ENCODE measurements at places on chromosomes 12 and 14.

GRCh38 chr14:106610691-106611090 is 1084.3 kb downstream of the TMEM121 start:
- no peak for DNase-seq

DNA sequence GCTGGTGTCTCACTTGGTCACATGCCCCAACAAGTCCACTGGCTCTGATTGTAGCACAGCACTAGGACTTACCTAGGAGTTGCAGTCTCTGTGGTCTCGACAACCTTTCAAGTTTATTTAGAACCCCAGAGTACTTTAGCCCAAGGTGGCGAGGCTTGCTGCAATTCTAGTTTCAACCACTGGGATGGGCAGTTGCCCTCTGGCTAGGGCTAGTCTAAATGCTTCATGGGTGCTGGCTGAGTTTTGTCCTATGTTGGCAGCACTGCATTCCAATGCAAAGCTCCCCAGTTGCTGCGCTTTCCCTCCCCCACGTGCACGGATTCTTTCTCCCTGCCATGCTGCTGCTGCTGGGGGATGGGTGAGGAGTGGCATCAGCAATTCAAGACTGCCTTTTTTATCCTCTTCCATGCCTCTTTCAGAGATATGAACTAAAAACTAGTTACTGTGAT is 207.9 kb downstream of the SYNE2 start:
- peak; percentile 51 for DNase-seq

DNA sequence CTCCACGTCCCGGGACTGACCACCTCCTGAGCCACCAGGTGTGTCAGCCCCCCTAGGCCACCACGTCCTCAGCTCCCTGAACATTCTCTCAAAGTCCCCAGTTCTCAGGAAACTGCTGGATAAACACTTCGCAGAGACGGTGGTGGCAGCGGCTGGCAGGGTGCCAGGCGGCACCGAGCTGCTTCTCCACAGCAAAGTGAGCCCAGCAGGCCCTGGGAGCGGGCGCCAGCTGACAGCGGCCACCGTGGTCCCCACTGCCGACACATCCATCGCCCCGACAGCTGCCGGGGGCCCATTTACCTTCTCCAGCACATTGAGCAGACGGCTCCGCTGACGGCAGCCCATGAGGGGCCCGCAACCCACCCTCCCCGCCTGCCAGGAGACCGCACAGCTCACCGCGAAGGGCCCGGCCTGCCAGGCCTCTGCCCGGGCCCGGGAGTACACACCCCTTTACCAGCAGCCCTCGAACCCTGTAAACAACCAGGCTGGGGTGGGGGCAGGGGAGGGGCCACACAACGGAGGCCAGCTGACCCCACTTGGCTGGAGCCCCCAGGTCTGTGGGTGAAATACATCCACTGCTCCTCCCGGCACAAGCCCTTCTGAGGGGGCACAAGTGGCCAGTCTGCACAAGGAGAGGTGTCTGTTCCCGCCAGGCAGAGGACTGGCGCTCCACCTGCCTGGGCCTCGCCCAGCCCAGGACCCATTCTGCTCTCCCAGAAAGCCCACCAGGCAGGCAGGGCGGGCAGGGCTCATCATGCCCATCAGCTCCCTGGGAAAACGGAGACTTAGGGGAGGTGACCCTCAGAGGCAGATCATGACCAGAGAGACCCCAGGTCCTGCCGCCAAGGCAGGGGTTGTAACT is 10.5 kb downstream of the AKT1 start:
- no peak for DNase-seq

DNA sequence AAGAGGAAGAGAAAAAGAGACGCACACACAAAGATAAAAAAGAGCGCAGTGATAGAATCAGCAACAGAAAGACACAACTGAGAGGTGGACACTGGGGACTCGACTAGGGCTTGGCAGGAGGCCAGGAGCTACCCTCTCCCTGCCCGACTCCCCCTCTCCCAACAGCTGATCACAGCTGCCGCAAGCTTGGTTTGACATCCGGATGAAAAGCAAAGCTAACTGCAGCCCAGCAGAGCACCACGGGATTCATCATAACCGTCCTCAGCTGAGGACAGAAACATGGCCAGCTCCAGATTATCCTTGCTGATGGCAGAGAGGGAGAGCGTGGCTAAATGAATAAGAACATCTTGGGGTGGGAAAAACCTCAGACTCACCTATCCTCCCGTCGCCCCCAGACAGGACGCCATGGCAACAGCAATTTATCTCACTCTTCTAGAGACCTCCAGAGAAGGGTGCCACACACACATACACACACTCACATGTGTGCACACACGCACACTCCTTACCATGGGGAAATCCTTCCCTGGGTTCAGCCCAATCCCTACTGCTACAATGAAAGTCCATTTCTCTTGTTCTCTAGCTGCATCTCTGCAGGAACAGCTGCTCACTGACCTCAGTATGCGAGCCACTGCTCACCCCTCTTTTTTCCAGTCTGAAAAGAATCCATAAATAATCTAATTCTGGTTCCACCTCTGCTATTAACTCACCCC is 135.3 kb downstream of the NTF3 start:
- DNase-seq, result peak; percentile 45

GRCh38 chr14:69260190-69260860 is 367 bp downstream of the GALNT16 start:
- peak; percentile 13 for DNase-seq

DNA sequence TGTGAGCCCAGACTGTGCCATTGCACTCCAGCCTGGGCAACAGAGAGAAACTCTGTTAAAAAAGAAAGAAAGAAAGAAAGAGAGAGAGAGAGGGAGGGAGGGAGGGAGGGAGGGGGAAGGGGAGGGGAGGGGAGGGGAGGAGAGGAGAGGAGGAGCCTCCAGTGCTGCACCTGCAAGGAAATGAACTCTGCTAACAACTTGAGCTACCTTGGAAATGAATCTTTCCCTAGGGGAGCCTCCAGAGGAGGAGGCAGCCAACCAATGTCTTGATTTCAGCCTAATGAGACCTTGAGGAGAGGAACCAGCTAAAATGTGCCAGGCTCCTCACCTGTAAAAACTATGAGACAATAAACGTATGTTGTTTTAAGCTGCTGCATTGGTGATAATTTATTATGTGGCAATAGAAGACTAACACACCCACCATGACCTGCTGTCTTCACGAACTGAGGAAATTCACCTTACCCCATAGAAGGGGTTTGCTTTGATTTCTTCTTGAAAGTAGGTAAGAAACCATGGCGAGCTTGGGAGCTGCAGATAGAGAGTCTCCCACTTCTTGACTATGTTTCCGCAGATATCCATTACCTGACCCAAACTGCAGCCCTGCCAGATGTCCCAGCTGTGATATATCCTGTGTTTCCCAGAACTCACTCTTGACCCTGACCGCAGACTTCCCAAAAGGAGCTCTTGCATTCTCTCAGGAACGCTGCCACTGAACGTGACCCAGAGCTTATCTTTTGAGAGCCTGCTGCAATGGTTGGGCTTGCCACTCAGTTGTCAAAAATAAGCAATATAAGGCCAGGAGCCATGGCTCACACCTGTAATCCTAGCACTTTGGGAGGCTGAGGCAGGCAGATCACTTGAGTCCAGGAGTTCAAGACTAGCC is 31.5 kb upstream of the TMPO start:
- DNase-seq, result no peak

GRCh38 chr12:98416845-98417244 is 98.5 kb upstream of the TMPO start:
- peak; percentile 78 for DNase-seq

DNA sequence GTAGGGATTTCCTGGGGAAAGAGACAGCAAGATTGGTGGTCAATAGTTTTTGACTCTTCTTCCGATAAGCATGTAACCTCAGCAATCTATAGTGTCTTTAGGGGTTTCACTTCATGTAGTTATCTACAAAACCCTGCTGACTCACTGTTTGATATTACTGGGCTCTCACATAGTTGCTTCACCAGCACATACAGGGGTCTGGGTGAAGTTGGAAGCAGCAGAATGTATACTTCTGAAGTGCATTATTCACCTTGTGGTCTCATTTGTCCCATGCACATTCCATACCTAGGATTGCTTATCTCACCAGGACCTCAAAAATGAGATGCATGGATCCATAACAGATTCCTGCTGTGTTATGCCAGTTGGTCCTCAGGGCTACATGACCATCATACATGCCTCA is 280.0 kb downstream of the LRIG3 start:
- DNase-seq, result peak; percentile 20

DNA sequence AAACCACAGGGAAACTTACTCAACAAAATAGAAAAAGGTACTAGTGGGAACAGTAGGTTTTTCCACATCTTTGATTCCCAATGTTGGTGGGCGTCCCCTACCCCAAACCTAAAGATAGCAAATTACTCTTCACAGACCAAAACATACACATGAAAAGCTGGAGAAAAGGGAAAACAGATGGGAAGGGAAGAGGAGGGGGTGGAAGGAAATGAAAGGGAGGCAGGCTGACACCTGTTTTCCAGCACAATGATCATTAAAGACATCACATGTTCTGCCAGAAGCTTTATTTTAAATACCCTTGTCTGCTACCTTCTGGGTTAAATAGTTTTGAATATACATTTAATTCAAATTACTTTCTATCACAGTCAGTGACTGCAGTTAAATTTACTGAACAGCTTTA is 1617.9 kb upstream of the SEL1L start:
- DNase-seq, result no peak

- DNase-seq, result peak; percentile 11
Observed at GRCh38 chr14:56482310-56482911, 97.2 kb upstream of the TMEM260 start.

DNA sequence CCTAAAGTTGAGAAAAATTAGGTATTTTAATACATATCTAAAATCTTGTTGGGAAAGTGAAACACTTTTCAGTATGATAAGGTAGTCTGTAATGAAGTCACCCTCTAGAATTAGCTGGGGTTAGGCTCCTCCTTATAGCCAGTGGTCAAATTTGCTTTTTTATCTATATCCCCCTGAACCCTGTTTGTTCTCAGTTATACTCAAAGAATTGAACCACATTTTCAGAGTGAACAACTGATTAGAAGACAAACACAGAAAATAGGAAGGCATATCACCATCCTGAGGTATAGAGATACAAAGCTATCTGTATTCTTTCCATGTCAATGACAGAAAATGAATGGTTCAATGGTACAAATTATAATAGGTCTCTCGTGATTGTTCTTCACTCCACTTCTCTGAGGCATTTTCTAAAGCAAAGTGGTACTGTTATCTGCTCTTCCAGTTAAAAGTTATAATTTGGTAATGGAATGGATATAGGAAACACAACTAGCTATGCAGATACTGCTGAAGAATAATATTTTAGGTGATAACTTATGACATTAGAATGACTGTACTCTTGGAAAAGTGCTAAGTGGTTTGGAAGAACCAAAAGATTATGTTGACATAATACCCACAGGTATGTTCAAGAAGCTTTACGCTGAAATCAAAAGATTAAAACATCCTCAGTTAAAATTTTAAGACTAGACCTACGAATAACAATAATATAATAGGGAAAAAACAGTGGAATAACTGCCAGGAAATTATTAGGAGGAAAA is 27.6 kb downstream of the WASHC3 start:
- peak; percentile 5 for DNase-seq

DNA sequence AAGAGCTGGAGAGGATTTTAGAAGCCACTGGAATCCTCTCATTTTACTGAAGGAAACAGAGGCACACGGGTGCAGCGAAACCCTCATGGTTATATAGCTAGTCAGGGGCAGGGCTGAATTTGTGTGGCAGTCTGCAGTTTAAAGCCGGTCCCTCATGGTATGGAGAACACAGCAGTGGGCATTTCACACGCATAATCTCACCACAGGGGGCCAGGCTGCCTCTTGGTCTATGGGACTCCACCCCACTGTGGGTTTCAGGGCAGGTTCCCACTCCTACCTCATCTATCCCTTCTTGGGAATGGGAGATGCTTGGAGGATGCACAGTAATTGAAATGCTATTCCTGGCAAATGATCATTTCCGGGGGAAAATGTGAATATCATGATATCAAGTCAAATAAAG is 400.6 kb downstream of the RGS6 start:
- no peak for DNase-seq

GRCh38 chr12:96223411-96224218 is 29.4 kb downstream of the ELK3 start:
- no peak for DNase-seq

GRCh38 chr12:14841761-14842160 is 1.6 kb downstream of the ART4 start:
- DNase-seq, result peak; percentile 89

- no peak for DNase-seq
Observed at GRCh38 chr14:21090194-21090939, 8.1 kb downstream of the ZNF219 start.

- DNase-seq, result no peak
Observed at GRCh38 chr12:75982169-75982564, 49.4 kb downstream of the PHLDA1 start.

DNA sequence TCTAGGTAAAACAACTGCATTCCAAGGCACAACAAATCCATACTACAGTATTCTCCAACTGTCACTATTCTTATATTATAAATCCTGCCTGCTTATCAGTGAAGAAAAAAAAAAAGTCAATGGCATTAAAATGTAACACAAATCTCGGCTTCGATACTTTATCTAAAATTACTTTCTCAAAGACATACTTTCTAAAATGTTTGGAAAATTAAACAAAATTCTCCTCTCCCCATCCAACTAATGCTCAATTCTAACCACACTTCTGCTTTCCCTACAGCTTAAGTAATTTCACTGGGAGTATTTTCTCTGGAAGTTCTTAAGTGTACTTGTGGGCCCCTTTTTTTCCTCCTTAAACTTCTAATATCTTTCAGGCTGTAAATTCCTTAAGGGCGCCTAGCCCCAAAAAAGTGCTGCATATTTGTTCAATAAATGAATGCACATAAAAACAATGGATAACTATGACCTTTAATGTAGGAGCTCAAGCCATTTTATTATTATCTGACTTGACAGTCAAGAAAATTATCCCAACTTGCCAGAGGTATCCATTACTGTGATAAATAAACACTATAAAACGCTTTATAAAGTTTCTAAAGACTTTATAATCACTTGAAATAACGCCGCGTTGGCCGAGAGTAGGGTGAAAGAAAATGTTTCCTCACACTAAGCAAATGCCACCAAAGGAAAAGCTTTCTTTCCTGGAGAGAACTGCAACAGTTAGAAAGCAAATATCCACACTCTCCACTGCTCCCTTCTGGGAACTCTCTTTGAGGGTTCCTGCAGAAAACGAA is 977 bp downstream of the HEATR5A start:
- peak; percentile 39 for DNase-seq

DNA sequence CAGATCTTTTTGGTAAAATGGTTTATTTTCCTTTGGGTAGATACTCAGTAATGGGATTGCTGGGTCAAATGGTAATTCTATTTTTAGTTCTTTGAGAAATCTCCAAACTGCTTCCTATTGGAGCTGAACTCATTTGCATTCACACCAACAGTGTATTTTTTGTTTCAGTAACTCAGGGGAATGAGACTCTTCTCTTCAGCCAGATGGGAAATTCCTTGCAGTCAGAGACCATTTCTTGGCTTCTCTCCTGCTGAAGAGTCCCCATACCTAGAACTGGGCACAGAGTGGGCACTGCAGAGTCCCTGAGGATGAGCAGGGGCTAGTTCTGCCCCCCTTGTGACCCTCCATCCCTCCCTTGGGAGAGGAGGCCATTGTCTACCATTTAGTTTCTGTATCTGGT is 10.8 kb downstream of the SDSL start:
- no peak for DNase-seq

DNA sequence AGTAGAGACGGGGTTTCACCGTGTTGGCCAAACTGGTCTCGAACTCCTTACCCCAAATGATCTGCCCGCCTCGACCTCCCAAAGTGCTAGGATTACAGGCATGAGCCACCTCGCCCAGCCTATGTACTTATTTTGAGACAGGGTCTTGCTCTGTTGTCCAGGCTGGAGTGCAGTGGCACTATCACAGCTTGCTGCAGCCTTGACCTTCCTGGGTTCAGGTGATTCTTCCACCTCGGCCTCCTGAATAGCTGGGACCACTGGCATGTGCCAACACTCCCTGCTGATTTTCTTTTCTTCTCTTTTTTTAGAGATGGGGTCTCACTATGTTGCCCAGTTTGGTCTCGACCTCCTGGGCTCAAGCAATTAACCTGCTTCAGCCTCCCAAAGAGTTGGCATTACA is 14.0 kb upstream of the HNF1A start:
- no peak for DNase-seq
